Neural crest cell (in vitro differentiated cells): ENCODE measurements at places on chromosomes 16 and 17.

DNA sequence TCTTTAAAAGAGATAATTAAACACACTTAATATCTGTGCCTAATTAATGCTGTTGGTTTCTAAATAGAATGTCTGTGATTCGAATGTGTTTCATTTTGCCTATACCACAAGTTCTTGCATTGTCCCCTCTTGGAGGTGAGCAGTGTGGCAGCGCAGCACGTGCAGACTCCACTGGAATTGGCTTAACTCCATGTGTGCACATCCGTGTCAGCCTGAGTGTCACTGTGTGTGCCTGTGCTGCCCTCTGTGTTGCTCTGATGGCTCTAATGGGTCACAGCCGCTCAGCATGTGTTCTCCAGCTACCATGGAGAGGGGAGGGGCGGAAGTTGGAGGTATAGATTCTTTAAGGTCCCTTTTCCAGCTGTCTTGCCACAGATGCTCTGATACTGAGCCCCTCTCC is 226.6 kb downstream of the SPECC1 start:
- no peak for DNase-seq

DNA sequence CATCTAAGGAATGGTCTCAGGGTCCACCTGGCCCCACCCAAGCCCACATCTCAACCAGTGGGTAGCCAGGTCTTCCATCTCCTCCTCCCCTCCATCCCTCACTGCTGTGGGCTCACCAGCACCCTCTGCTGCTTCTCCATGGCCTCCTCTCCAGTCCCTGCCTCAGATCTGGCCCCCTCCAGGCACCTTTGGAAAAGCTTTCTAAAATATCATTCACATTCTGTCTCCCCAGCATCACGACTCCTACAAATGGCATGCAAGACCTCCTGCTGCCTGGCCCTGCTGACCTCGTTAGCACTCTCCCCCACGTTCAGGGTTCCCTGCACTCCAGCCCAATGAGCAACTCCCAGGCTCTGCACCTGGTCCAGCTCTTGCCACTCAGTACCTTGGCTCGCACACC is 13.7 kb downstream of the GLP2R start:
- no peak for DNase-seq

GRCh38 chr17:36072431-36073121 is 8.5 kb downstream of the CCL18 start:
- peak; percentile 82 for DNase-seq

DNA sequence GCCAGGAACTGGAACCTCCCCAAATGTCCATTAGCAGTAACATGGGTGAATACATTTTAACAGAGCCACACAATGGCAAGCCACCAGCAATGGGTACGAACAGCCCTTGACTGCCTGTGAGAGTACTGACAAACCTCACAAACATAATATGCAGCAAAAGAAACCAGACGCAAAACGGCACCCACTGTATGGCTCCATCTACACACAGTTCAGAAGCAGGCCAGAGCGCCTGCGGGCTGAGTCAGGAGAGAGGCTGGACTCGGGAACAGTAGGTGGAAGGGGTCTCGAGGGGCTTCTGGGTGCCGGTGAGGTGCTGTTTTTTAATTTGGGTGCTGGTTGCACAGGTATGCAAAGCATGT is 77.4 kb upstream of the TOB1 start:
- DNase-seq, result no peak

DNA sequence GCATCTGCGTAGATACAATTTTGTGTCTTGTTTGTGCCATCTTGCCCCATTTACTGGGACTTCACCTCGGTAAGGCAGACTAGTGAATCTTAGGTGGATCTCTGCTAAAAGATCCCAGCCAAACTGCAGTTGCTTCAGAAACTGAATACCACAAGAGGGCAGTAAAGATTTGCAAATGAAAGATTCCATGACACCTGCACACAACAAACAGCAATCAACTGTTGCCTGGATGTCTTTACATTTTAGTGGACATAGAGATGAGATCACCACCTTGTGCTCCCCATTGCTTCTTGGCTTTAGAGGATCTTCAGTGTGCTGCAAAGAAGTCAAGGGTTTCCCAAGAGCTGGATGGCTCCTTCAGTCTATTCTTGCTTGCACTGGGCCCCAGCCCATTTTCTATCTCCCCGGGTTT is 119.2 kb upstream of the CACNG5 start:
- no peak for DNase-seq

- no peak for DNase-seq
Observed at GRCh38 chr16:19923396-19923795, 38.7 kb upstream of the GPRC5B start.

- DNase-seq, result no peak
Observed at GRCh38 chr16:64791756-64792155, 330.1 kb downstream of the CDH11 start.

- no peak for DNase-seq
Observed at GRCh38 chr16:52002026-52002425, 544.9 kb downstream of the TOX3 start.

DNA sequence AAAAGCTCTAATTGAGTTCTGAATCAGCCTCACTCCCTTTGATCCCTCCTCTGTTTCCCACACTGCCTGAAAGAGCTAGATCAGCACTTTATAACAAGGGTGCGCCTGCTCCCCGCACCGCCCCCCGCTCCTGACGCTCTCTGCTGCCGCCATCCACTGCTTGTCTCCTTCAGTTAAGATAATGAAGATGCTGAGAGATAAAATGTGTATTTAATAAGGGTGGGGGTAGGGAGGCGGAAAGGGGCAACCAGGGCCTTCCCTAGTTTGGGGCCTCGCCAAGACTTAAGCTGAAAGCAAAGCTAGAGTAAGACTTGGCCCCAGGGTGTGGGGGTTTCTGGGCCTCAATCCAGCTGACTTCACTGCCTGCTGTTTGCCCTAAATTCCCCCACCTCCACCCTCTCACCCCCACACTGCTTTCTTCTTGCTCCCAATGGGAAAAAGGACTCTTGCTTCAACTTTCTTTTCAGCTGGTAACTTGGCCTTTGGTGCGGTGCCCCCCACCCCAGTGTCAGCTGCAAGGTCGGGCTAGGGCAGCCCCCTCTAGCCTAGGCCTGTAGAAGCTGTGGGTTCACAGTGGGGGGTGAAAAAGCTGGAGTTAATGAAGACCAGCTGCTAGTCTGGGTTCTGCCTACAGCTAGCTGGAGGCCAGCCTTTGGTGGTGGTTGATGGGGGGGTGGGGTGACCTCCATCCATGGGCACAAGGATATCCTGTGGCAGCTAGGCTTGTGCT is 1.8 kb upstream of the RARA start:
- no peak for DNase-seq

DNA sequence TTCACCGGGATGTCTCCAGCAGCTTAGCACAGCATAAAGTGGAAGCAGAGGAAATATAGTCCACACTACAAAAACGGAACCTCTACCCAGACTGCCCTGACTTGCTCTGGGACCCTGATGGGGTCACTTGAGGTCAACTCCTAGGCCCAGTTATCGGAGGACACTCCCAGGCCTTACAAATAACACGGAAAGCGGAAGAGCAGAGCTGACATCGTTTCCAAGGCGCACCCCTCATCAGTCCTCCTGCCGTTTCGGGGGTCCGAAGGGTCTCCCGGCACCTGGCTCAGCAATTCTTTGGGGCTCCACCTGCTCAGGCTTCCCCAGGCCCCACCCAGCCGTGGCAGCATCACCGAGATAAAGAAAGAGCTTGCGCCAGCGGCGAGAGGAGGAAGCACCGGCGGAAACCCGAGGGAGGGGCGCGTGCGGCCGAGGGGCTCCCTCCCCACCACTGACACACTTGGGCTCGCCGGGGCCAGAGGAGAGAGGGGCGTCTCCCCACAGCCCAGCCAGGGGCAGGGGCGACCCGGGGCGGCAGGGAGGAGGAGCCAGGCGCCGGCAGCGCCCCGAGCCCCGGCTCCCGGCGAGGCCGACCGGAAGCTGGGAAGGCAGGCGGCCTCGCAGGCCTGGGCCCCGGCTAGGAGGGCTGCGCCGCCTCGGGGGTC is 727 bp downstream of the CORO7 start:
- DNase-seq, result no peak

GRCh38 chr16:8996891-8997290 is 33.2 kb upstream of the USP7 start:
- no peak for DNase-seq

- DNase-seq, result no peak
Observed at GRCh38 chr17:40329839-40330794, 21.1 kb downstream of the RARA start.

DNA sequence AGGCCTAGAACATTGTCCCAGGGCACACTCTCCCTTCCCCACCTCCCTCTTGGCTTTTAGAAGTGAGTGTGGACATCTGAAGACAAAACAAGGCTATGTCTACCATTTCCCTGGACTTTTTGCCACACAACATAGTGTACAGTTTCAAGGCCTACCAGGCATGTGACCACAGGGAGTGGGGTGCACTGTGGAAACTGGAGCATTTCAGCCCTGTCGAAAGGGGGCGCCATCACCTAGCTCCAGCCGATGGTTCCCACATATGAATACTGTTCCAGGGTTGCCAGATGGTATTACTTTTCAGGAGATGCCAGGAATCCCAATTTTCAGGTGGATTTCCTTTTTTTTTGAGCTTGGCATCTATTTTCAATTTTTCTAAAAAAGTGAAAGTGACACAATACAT is 140.7 kb downstream of the KATNIP start:
- DNase-seq, result peak; percentile 35

DNA sequence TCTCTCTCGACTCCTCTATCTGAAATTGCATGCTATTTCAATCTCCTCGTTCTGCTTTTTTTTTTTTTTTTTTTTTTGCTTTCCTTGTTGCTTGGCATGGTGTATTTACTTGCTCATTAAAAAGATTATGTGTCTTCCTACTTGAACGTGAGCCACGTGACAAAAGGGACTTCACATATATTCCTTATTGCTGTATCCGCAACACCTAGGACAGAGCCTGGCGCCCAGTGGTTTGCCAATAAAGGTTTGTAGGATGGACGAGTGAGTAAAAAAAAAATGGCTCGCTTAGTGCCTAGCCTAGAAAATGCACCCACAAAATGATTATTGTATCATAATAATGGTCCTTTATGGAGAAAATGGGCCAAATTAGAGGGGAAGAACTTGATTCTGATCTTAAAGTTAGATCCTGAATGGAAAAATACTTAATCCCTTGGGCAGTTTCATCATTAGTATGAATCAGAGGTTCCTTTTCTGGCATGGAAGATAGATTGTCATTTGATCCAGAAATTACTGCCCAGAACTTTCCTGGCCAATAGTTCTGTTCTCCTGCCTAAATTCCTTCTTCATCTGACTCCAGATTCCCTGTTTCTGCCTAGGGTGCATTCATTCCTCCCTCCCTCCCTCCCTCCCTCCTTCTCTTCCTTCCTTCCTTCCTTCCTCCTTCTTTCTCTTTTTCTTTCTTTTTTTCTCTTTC is 13.6 kb upstream of the TMEM220 start:
- DNase-seq, result no peak

- DNase-seq, result no peak
Observed at GRCh38 chr17:11638700-11639265, 40.5 kb downstream of the DNAH9 start.

- DNase-seq, result peak; percentile 58
Observed at GRCh38 chr17:57537524-57538410, 207.3 kb downstream of the CCDC182 start.

DNA sequence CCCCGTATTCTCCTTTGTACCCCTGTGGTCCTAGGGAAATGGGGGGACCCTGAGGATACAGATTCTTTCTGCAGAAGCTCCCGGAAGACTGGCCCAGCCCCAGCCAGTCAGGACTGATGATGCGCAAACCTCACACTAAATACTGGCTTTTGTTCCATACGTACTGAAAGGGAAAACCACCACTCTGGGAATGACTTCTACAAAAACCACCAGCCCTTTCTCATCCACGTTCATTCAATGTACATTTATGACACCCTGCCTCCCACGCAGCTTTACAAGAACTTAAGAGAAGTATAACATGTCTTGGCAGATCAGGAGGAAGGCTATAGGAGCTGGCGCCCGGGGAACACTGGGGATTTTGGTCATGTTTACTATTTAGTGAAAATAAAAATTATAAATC is 70.6 kb downstream of the MARCHF10 start:
- DNase-seq, result no peak

DNA sequence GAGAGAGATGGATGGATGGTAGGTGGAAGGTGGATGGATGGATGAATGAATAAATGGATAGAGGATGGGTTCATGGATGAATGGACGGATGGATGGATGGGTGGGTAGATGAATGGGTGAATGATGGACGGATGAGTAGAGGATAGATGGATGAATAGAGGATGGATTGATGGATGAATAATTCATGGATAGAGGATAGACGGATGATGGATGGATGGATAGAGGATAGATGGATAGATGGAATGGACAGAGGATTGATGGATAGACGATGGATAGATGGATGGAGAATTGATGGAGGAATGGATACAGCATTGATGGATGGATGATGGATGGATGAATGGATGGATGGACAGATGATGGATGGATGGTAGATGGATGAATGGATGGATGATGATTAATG is 91.7 kb downstream of the MYH11 start:
- no peak for DNase-seq

GRCh38 chr17:63151941-63152523 is 186.0 kb downstream of the TANC2 start:
- DNase-seq, result no peak

DNA sequence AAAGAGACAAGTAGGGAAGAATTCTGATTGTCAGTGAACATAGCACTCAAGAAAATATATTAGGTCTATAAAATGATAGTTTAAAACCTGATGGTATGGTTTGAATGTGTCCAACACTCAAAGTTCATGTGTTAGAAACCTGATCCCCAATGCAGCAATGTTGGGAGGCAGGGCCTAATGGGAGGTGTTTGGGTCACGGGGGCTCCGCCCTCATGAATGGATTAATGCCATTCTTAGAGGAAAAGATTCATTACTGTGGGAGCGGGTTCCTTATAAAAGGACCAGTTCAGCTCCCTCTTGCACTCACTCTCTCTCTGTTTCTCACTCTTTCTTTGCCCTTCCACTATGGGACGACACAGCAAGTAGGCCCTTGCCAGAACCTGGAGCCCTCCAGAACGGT is 41.5 kb upstream of the SLC47A1 start:
- DNase-seq, result no peak

DNA sequence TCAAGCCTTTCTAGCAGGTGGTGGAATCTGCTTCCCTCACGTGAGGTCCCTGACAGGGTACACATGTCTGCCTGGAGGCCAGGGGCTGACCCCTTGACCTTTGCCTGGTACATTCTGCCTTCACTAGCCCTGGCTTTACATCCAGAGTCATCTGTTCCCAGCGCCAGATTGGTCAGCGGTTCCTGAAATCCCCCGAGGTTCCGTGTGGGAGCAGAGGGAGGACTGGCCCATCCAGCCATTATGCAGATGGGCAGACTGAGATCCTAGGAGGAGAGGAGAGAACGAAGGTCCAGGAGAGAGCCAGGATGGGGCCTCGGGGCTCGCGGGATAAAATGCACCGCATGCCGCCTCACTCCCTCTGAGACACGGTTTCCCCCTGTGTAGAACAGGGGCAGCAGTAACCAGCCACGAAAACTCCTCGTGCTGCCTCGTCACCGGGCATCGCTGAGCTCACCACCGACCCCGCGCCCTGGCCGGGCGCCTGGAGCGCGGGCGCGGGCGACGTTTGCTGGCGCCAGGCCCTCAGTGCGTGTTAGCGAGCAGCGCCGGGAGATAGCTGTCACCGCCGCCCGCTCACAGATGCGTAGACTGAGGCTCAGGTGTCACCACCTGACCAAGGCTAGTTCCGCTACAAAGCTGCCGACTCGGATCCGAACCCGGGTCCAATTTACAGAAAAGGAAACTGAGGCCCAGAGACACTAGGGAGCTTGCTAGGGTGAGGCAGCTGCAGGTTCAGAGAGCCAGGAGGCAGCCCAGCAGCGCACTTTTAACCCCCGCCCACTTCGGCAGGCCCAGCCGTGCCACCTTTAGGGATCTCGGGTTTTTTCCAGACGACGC is 811 bp upstream of the MAP2K3 start:
- no peak for DNase-seq
